ENCODE measurements at places on chromosomes 5 and 9.

DNA sequence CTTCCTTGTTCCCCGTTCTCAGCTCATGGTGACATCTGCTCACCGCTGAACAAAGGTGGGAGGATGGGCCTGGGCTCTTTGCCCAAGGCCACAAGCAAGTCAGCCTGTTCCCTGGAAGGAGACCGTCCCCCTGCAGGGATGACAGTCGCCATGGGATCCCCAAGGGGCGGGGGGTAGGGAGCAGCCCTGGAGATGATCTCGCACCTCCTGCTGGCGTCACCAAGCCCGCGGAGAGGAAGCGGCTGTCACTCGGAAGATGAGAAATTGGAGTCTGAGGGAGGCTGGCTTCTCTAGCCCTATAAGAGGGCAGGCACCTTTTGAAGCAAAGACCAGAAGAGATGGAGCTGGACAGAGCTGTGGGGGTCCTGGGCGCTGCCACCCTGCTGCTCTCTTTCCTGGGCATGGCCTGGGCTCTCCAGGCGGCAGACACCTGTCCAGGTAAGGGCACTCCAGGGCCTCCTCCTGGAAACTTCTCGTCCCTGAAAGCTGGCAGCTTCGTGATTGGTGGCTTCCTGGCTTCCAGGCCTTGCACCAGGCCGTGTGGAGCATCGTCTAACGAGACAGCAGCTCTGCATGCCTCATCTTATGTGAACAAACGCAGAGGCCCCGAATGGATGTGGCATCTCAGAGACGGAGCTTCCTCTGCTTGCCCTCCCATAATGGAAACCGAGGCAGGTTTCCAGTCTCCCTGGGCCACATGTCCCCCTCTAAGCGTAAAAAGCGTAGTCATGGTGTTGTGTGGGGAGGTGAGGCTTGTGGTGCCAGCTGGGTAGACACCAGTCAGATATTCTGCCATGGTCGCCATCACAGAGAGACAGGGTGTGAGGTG, at the start of gene FCN2:
Gene FCN2 (plus strand): TSS at position 327 of the 829 bp plus-strand sequence. CDS start 12 bp downstream, at position 339.
- no peaks in the 10 kb centered on the region for H3K27me3 ChIP-seq
- no peaks in the 10 kb centered on the region for H3K36me3 ChIP-seq
- no peak for DNase-seq
- no peak within 1 kb of the TSS for H3K27ac ChIP-seq
- H3K4me3 ChIP-seq = no peak within 1 kb of the TSS
- H3K4me1 ChIP-seq = no peaks in the 10 kb centered on the region

DNA sequence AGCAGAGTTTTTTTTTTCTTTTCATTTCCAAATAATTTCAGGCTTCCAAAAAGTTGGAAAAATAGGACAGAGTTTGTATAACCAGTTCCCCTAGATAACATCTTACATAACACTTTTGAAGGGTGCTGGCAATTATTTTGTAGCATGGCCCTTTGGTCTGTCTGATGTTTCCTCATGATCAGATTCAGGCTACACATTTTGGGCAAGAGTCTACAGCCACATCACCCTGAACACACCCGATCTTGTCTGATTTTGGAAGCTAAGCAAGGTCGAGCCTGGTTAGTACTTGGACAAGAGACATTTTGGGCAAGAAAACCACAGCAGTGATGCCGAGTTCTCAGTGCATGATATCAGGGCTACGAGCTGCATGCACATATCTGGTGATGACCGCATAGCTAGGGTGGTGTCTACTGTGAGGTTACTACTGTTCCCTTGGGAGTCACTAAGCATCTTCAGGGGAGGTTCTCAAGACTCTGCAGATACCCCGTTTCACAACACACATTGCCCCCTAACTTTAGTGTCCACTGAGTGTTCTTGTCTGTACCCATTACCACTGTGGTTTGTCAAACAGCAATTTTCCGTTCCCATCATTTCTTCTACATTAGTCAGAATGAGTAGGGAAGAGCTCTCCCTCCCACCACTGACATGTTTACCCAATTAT, 86.2 kb downstream of the TTC39B start:
- H3K4me3 ChIP-seq = no peak overlapping the region
- H3K27me3 ChIP-seq = no peaks in the 10 kb centered on the region
- H3K4me1 ChIP-seq = peaks cover 12% of the 10 kb centered on the region
- no peak for DNase-seq

GRCh38 chr5:95184924-95185323, 100.0 kb downstream of the MCTP1 start:
- H3K27me3 ChIP-seq = no peaks in the 10 kb centered on the region
- no peak overlapping the region for H3K4me3 ChIP-seq
- DNase-seq = no peak
- H3K4me1 ChIP-seq = no peaks in the 10 kb centered on the region
- no peaks in the 10 kb centered on the region for H3K36me3 ChIP-seq

DNA sequence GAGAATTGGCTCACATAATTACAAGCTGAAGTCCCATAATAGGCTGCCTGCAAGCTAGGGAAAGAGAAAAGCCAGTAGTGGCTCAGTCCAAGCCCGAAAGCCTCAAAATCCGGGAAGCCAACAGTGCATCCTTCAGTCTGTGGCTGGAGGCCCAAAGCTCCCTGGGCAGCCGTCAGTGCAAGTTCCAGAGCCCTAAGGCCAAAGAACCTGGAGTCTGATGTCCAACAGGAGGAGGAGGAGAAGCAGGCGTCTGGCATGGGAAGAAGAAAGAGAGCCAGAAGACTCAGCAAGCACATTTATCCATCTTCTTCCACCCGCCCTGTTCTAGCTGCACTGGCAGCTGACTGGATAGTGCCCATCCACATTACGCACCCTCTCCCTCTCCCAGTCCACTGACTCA, 213.4 kb downstream of the GAS1 start:
- H3K27me3 ChIP-seq = no peaks in the 10 kb centered on the region
- DNase-seq = no peak
- peaks cover 14% of the 10 kb centered on the region for H3K4me1 ChIP-seq
- no peak overlapping the region for H3K27ac ChIP-seq
- no peaks in the 10 kb centered on the region for H3K36me3 ChIP-seq
- no peak overlapping the region for H3K4me3 ChIP-seq

DNA sequence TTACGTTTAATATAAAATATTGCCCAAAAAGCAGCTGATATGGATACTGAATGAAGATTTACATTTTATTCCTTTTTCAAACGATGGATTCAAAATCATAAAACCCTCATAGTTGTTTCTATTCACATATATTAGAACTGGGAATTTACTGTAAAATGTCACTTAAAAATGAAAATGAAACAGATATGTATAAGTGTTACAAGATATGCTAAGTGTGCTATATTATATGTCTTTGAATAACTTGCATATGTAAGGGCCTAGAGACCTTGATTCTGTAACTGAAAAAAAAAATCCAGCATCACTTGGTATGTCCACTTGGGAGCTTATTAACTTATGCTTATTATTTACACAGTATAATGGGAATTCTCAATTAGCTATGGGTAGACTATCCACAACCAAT, 43.2 kb downstream of the RFX3 start:
- H3K4me3 ChIP-seq = no peak overlapping the region
- H3K36me3 ChIP-seq = no peaks in the 10 kb centered on the region
- no peaks in the 10 kb centered on the region for H3K4me1 ChIP-seq

GRCh38 chr9:136051837-136052471, 43.1 kb downstream of the NACC2 start:
- peaks cover 16% of the 10 kb centered on the region for H3K36me3 ChIP-seq
- H3K27me3 ChIP-seq = no peaks in the 10 kb centered on the region
- H3K4me3 ChIP-seq = peak overlapping the region; percentile 76
- peak; percentile 38 for DNase-seq
- peaks cover 74% of the 10 kb centered on the region for H3K4me1 ChIP-seq

DNA sequence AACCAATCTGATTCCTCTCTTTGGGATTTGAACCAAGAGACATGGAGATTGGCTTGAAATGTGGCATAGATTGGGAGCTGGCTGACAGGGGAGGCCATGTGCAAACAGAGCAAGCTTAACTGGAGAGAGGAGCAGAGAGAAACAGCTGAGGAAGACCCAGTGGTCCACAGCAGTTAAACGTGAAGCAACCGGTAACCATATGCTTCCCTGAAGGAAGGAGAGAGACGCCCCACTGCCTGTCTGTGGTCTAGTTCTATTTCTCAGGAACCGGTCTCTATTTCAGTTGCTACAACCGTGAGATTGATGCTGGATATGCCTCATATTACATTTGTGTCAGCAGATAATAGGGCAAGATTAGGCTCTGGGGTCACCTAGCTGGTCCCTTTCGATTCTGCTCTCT, 13.6 kb upstream of the GAS1 start:
- no peak overlapping the region for H3K4me3 ChIP-seq
- no peaks in the 10 kb centered on the region for H3K36me3 ChIP-seq
- H3K27ac ChIP-seq = no peak overlapping the region
- no peaks in the 10 kb centered on the region for H3K27me3 ChIP-seq

GRCh38 chr5:175868348-175868723, 3.0 kb upstream of the CPLX2 start:
- H3K27ac ChIP-seq = no peak overlapping the region
- no peaks in the 10 kb centered on the region for H3K4me1 ChIP-seq

DNA sequence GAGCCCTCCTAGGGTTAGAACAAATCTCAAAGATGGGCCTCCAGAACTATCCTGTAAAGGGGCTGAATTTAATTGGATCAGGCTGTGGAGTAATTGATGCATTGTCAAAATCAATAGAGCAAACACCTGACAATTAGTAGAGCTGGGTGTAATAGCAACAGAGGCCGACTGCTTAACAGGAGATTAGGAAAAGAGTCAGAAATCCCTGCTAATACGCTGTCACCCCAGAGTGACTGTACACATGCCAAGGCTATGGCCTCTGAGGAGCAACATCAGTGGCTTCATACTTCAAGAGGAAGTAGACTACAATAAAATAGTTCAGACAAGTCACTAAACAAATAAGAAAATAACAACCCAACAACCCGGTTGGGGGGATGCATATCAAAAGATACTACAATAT, 18.7 kb upstream of the GRPEL2 start:
- H3K4me1 ChIP-seq = no peaks in the 10 kb centered on the region
- no peak overlapping the region for H3K4me3 ChIP-seq
- DNase-seq = no peak
- no peak overlapping the region for H3K27ac ChIP-seq
- no peaks in the 10 kb centered on the region for H3K27me3 ChIP-seq

DNA sequence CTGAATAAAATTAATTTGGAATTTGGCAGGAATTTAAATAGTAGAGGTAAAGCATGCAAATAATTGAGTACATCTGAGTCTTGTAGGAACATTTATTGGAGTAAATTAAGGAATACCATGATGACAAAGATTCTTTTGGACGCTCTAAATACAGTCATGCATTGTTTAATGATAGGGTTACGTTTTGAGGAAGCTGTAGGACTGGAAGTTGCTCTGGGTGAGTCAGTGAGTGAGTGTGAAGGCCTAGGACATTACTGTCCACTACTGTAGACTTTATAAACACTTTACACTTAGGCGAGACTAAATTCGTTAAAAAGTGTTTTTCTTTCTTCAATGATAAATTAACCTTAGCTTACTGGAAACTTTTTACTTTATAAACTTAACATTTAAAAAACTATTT, 113.0 kb downstream of the FAM170A start:
- no peaks in the 10 kb centered on the region for H3K4me1 ChIP-seq
- no peaks in the 10 kb centered on the region for H3K36me3 ChIP-seq
- no peak for DNase-seq
- no peak overlapping the region for H3K4me3 ChIP-seq
- no peak overlapping the region for H3K27ac ChIP-seq
- no peaks in the 10 kb centered on the region for H3K27me3 ChIP-seq

- no peak overlapping the region for H3K27ac ChIP-seq
- no peak overlapping the region for H3K4me3 ChIP-seq
- no peaks in the 10 kb centered on the region for H3K36me3 ChIP-seq
- no peak for DNase-seq
- H3K4me1 ChIP-seq = peaks cover 47% of the 10 kb centered on the region
These were observed 55.6 kb downstream of the RXRA start for GRCh38 chr9:134381671-134382516.

GRCh38 chr5:143862271-143862670, 50.3 kb downstream of the HMHB1 start:
- no peaks in the 10 kb centered on the region for H3K36me3 ChIP-seq
- no peak overlapping the region for H3K27ac ChIP-seq
- no peaks in the 10 kb centered on the region for H3K4me1 ChIP-seq
- H3K4me3 ChIP-seq = no peak overlapping the region
- no peak for DNase-seq
- no peaks in the 10 kb centered on the region for H3K27me3 ChIP-seq

DNA sequence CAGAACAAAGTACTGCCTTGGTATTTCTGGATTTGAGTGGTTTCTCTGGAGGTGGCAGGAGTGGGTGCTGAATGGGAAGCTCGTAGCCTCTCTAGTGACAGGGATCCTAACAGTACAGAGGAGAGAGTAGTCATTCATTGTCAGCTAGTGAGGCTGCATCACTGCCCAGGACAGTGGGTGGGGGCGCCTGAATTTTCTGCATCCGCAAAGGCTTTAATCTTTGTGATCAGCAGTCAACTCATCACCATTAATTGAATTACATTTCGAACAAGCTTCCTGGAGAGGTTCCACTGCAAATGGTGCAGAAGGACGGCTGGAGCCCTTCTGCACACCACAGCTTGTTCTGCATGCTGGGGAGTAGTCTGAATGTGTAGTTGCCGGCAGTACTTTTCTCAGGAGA, 77.5 kb downstream of the HSPA4 start:
- no peak for DNase-seq
- no peaks in the 10 kb centered on the region for H3K27me3 ChIP-seq
- H3K27ac ChIP-seq = no peak overlapping the region
- no peak overlapping the region for H3K4me3 ChIP-seq
- H3K4me1 ChIP-seq = peaks cover 4% of the 10 kb centered on the region

GRCh38 chr5:32714836-32715235, 3.7 kb downstream of the NPR3 start:
- H3K27me3 ChIP-seq = no peaks in the 10 kb centered on the region
- peak overlapping the region; percentile 71 for H3K27ac ChIP-seq
- no peaks in the 10 kb centered on the region for H3K36me3 ChIP-seq
- H3K4me1 ChIP-seq = peaks cover 12% of the 10 kb centered on the region

GRCh38 chr5:84634256-84634655, 249.6 kb upstream of the EDIL3 start:
- no peak for DNase-seq
- H3K27ac ChIP-seq = no peak overlapping the region
- no peaks in the 10 kb centered on the region for H3K4me1 ChIP-seq
- no peak overlapping the region for H3K4me3 ChIP-seq
- no peaks in the 10 kb centered on the region for H3K36me3 ChIP-seq

GRCh38 chr9:128091144-128091543, 23.1 kb downstream of the SLC25A25 start:
- H3K27ac ChIP-seq = peak overlapping the region; percentile 94
- H3K27me3 ChIP-seq = no peaks in the 10 kb centered on the region
- peak overlapping the region; percentile 39 for H3K4me3 ChIP-seq
- H3K4me1 ChIP-seq = peaks cover 50% of the 10 kb centered on the region
- DNase-seq = no peak

DNA sequence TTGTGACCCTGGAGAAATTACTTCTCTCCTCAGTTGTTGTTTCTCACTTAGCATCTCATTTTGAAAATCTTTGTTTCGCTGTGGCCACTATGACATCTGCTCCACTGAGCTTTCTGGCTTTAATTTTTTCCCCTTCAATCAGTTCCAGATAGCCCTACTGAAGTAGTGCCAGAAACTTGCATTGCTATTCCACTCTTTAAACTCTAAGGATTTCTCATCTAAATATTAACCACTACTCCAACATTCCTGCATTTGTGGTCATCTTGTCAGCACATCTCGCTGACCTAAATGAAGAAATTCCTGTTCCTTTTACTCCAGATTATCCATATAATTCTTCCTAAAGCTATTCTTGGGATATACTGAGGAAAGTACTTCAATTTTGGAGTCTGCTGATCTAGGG, 15.3 kb upstream of the NOL6 start:
- no peaks in the 10 kb centered on the region for H3K27me3 ChIP-seq
- no peaks in the 10 kb centered on the region for H3K36me3 ChIP-seq
- H3K4me1 ChIP-seq = no peaks in the 10 kb centered on the region
- no peak for DNase-seq
- H3K27ac ChIP-seq = no peak overlapping the region
